ENCODE measurements at places on chromosomes 2 and 18. TPM values are rescaled to one million over a fixed set of nuclear protein-coding genes. Genes with fewer than 3 reads are reported as not detected.

Gene SCYGR1
- total RNA-seq: not detected

DNA sequence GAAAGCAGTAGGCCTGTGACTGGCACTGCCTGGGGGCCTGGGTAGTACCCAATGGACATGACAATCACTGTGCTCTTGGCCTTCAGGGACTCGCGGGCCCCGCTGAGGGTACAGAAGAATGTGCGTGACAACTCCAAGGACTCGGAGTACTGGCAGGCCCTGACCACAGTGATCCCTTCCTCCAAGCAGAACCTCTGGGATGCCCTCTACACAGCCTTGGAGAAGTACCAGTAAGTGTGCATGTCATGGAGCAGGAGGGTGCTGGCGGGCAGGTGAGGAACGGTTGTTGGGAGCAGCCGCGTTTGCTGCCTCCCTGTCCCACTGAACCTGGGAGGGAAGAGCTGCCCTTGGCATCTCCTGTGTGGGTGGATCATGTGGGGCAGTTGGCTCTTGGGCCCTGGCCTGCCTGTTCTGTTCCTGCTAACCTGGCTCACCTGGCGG, 23.3 kb downstream of the OTOF start:
- H3K4me3 ChIP-seq: no peak overlapping the region
- no peak overlapping the region for H3K27ac ChIP-seq
- peaks cover 5% of the 10 kb centered on the region for H3K27me3 ChIP-seq
- DNase-seq: no peak
- H3K4me1 ChIP-seq: peaks cover 13% of the 10 kb centered on the region
- no peaks in the 10 kb centered on the region for H3K36me3 ChIP-seq

GRCh38 chr2:2638547-2639220, 307.6 kb upstream of the MYT1L start:
- no peak overlapping the region for H3K27ac ChIP-seq
- no peaks in the 10 kb centered on the region for H3K4me1 ChIP-seq
- no peak for DNase-seq
- peaks cover 20% of the 10 kb centered on the region for H3K27me3 ChIP-seq
- H3K36me3 ChIP-seq: no peaks in the 10 kb centered on the region

Gene ERICH2
- total RNA-seq: not detected

Gene UGT1A10
- total RNA-seq: not detected

DNA sequence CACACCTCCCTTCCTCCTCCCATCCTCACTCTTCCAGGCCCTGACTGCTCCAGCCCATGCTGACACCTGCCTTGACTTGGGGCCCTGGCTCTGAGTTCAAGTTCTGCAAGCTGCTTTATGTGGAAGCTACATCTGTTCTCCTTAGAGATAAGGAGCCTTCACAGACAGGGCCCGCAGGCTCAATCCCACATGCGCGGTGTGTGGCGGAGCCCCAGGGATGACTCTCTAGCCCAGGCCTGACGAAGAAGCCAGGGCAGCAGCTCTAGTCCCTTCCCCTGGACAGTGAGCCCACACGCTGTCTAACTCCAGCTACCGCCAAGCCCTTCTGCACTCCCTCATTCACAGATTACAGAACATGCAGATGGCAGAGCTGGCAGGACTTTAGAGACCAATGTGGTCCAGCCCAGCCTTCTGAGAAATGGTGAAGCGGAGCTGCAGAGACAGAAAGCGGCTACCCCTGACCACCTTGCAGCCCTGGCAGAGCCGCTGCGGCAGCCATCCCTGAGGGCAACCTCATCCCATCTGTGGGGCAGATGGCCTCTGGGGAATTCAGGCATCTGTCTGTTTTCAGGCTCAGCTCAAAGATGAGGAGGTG, 304.3 kb downstream of the CELF4 start:
- H3K36me3 ChIP-seq: no peaks in the 10 kb centered on the region
- no peaks in the 10 kb centered on the region for H3K4me1 ChIP-seq
- H3K4me3 ChIP-seq: no peak overlapping the region
- H3K27ac ChIP-seq: no peak overlapping the region

- no peak overlapping the region for H3K4me3 ChIP-seq
- H3K36me3 ChIP-seq: no peaks in the 10 kb centered on the region
- H3K27ac ChIP-seq: no peak overlapping the region
Observed at GRCh38 chr18:46421973-46422551, 235.0 kb downstream of the LOXHD1 start.

DNA sequence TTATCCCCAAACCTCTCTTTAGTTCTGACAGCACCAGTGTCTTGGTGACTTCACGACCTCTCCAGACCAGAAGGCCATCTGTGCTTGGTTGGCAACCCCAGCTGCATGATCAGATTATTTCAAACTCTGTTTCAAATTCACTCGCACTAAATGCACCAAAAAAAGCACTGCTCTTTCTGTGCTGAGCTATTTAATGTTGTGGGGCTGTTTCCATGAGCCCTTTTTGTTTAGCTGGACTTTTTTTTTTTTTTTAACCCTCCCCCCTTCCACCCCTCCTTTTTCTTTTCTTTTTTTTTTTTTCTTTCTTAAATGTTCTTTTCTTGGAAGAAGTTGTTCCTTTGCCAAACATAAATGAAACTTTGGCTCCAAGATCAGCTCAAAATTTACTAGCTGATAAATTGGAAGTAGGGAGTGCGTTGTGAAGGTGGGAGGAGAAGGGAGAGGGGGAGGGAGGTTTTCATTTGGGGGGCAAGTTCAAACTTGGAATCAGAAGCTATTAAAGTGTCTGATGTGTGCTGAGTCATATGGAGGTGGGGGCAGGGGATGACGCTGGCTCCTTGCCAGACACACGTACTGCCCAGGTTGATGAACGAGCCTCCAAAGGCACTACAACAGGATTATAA, 543.0 kb upstream of the TNP1 start:
- no peaks in the 10 kb centered on the region for H3K36me3 ChIP-seq
- no peak for DNase-seq
- no peaks in the 10 kb centered on the region for H3K27me3 ChIP-seq
- no peak overlapping the region for H3K27ac ChIP-seq
- H3K4me1 ChIP-seq: peaks cover 15% of the 10 kb centered on the region
- no peak overlapping the region for H3K4me3 ChIP-seq

- DNase-seq: no peak
- H3K27ac ChIP-seq: no peak overlapping the region
- H3K36me3 ChIP-seq: no peaks in the 10 kb centered on the region
- H3K27me3 ChIP-seq: no peaks in the 10 kb centered on the region
Observed at GRCh38 chr18:61847164-61847791, 45.5 kb downstream of the RNF152 start.

Gene CFAP53
- total RNA-seq: not detected

GRCh38 chr18:37420315-37420880, 145.2 kb downstream of the CELF4 start:
- no peaks in the 10 kb centered on the region for H3K4me1 ChIP-seq
- H3K36me3 ChIP-seq: no peaks in the 10 kb centered on the region

DNA sequence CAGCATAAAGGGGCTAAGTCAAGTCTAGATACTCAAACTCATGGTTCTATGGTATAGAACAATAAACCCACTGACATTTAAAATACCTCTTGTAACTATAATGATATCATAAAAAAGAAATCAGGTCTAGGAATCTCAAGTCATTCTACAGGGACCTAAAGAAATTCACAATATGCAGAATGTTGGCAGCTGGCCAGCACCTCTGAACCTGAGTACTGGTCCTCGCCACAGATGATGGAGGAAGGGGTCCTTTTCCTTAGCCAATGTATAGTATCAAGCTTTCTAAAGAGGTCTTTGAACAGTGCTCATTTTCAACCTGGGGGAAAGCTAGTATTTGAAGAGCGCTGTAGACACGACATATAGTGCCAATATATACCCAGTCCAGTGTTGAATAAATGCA, 108.4 kb upstream of the ITGB6 start:
- no peak overlapping the region for H3K27ac ChIP-seq
- peaks cover 25% of the 10 kb centered on the region for H3K36me3 ChIP-seq
- no peaks in the 10 kb centered on the region for H3K27me3 ChIP-seq
- H3K4me3 ChIP-seq: no peak overlapping the region

Gene GULP1
- total RNA-seq: 16.2 TPM

DNA sequence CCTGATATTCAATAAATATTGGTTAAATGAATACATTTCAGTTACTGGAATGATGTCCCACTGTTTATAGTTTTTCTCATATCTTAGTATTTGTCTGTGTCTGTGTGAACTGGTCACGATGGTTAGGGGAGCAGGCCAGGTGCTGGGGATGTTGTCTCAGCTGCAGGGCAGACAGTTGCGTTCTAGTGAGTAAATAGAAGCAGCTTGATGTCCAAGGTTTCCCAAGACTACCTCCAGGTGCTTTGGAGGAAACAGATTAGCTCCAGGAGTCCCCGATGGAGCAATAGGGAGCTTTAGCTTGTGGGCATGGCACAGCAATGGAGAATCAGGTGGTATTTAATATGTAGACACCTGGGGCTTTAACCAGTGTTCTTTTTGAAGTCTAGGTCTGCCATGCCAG, 75.5 kb downstream of the GULP1 start:
- no peak overlapping the region for H3K27ac ChIP-seq
- H3K4me3 ChIP-seq: no peak overlapping the region
- H3K4me1 ChIP-seq: no peaks in the 10 kb centered on the region
- H3K27me3 ChIP-seq: no peaks in the 10 kb centered on the region
- no peak for DNase-seq

All from suprapubic skin (tissue), 4 donors.